GM19239 (cell line): ENCODE measurements at places on chromosomes 12 and 14.

DNA sequence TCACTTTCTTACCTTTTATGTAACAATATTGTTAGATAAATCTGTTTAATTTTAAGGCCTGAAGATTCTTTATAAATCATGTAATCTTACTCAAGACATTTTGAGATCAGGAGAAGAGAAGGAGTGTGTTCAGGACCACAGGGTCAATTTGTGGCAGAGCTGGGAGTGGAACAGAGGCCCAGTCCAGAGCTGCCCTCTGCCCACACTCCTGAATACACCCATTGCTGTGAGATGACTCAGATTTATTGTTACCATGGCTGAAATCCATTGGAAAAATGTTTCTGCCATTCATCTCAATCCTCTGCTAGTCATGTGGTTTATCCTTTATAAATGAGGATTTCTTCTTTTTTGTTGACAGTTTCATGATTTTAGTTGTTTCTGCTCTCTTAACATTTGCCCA, 100.5 kb upstream of the STXBP6 start:
- no peak for DNase-seq

- no peak for DNase-seq
Observed at GRCh38 chr14:66717561-66718140, 209.7 kb downstream of the GPHN start.

- DNase-seq: peak; percentile 2
Observed at GRCh38 chr14:104895786-104896661, 28.7 kb upstream of the PLD4 start.

DNA sequence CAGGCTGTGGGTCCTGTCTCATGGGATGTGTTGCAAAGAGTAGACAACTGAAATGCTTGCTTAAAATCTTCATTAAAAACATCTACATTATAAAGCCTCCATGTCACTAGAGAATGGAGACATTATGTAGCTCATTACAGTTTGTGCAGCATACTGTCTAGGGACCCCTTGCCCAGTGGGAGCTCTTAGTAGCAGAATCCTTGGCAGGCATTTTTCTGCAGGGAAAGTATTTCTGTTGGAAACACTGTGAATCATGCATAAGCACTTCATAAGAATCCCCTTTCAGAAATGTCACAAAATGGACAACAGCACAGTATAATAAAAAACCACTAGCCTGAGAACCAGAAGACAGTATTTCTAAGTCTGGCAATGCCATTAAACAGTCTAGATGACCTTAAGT, 174.3 kb downstream of the MGAT4C start:
- no peak for DNase-seq

- no peak for DNase-seq
Observed at GRCh38 chr12:32501835-32502333, 102.5 kb downstream of the FGD4 start.

DNA sequence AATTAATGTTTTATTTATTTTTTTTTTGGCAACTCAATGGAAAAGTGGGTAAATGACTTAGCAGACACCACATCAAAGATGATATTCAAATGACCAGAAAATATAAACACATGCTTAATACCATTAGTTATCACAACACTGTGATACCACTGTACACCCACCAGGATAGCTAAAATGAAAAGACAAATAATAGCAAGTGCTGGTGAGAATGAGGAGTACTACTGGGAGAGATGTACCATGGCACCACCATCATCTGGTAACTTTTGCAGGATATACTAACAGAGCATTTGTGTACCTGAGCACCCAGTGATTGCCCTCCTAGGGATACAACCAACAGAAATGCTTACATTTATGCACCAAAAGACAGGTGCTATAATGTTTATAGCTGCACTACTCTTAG, 21.9 kb downstream of the TRIM9 start:
- no peak for DNase-seq

DNA sequence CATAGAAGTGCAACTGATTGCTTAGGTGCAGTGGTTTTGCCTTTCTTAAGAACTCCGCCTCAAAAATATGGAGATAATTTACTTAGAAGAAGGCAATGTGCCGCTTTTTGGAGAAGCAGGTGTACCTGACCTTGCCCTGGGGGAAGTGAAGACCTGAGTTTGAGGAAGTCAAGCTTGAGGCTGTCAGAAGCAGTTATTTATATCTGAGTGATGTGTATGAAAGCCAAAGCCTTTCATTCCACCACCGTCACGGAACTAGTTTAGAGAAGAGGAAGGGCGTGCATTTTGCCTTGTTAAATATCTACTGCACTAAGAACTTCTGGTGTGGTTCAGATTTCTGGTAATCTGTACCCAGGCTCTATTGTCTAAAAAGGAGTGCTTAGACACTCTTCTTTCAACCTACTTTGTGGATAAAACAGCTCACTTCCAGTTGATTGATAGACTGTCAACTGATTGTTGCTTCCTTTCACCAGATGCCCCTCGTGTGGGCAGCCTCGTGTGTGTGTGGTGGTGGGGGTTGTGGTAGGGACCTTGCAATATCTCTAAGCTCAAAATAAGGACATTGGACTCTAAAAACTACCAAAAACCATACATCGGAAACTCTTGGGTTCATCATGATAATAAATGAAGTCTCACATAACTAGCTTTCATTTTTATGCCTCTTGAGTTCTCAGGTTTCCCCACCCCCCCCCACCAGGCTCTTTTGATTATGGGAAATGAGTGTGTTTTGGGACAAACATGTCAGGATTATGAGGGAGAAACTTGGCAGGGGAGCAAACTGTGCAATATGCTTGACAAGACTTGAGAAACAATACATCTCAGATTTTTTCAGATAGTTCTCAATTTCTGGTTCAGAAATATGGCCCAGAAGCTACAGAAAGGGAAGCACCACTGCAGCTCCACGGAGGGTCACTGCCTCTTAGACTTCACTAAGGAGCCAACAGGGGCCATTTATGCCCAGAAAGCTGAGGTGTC, 78.6 kb downstream of the ARF6 start:
- no peak for DNase-seq

DNA sequence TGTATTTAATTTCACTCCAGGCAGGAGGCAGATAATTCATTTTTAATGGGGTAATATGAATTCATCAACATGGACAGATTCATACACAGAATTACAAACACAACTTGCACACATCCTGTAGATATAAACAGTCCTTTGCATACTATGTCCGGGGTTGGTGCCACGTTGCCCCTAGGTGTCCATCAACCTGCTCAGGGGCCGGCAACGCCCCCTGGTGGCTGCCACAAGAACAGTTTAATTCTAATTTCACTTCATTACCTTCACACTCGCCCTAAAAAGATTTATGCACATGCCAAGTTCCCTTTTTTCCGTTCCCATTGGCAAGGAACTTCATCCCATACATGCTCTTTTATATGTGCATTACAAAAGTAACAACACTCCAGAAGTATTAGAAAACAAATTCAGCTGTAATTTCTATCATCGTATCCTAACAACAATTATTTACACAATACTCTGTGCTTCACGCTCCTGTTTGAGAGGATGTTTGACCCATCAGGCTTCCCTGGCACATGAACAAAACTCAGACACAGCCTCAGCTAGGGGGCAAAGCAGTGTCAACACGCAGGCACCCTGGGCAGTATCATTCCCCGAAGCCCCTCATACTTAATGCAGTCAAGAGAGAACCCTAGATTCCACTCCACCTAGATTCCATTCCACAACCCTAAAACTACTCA, 15.5 kb downstream of the MANSC1 start:
- DNase-seq: peak; percentile 56

- DNase-seq: no peak
Observed at GRCh38 chr12:19206493-19207077, 77.1 kb downstream of the PLEKHA5 start.

DNA sequence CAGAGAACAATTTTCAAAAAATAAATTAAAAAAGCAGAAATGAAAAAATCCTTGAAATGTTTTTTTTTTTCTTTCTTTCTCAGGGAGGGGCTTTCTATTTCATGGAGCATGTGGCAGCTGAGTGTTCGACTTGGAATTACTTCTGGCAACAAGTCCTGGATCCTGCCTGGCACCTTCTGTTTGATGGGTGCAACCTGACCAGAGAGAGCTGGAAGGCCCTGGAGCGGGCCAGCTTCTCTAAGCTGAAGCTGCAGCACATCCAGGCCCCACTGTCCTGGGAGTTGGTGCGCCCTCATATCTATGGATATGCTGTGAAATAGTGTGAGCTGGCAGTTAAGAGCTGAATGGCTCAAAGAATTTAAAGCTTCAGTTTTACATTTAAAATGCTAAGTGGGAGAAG, 22.5 kb upstream of the HIGD1C start:
- DNase-seq: no peak

- no peak for DNase-seq
Observed at GRCh38 chr14:65433157-65433556, 20.6 kb downstream of the FUT8 start.

DNA sequence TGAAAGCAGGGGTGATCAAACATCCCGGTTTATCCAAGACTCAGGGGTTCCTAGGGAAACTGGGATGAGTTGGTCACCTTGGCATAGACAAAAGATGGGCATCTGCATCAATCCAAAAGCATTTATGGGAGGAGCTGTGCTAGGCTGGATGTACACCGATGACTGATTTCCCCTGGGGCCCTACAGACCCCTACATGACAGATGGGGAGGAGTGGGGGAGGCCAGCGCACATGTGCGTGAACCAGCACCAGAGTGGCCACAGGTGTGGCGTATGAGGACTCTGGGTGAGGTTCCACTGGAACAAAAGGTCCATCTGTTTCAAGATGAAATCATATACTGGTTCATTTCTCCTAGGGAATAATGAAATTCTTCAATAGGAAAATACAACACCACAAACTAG, 210.4 kb downstream of the ITPR2 start:
- no peak for DNase-seq

DNA sequence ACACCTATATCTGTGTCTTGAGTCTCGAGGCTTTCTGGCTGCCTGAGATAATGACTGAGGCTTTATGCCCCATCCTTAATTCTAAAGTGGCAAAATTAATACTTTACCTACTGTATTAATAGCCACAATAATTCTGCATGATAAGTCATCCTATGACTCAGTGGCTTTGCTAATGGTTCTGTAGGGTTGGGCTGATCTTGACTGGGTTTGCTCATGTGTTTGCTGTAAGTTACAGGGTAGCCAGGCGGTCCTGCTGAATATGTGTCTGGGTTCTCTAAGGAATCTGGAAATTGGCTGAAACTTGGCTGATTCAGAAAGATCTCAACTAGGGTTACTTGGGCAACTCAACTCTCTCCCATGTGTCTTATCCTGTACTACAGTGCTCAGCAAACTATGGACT, 21.7 kb downstream of the MGST1 start:
- no peak for DNase-seq

DNA sequence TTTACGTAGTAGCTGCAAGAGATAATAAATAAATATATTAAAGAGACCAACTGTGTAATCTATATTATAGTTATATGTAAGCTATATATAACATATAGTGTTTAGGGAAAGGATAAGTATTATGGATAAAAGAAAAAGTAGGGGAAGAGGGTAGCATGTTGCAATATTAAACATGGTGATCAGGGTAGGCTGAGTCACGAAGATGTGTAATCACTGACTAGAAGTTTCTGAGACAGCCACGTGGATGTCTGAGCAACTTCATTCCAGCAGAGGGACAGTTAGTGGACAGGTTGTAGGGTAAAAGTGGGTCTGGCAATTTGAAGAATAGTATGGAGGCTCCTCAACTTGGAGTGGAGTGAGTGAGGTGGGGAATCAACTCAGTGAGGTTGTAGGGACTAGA, 109.7 kb downstream of the ANO4 start:
- DNase-seq: no peak

- no peak for DNase-seq
Observed at GRCh38 chr14:54599966-54600716, 33.2 kb downstream of the SAMD4A start.

GRCh38 chr14:73342670-73343069, 105.4 kb downstream of the PAPLN start:
- DNase-seq: no peak

DNA sequence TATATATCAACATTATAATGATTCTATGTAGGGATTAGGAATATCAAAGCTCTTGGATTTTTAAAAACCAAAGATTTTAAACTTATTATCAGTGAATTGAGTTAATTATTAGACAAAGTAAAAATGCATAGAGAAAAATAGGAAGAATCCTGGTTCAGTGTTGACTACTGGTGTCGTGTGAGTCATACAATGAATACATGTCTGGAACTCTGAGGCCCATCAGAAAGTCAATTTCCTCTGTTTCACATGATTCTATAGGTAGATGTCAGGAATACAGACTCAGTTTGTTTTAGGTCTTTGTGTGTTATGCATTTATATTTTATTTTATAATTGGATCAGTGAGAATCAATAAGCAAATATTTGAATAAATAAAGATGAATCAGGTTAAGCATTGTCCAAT, 84.5 kb upstream of the RTL1 start:
- DNase-seq: no peak

GRCh38 chr12:92912052-92912451, 17.0 kb downstream of the EEA1 start:
- DNase-seq: no peak

GRCh38 chr14:75456997-75457335, 29.1 kb downstream of the JDP2 start:
- no peak for DNase-seq

DNA sequence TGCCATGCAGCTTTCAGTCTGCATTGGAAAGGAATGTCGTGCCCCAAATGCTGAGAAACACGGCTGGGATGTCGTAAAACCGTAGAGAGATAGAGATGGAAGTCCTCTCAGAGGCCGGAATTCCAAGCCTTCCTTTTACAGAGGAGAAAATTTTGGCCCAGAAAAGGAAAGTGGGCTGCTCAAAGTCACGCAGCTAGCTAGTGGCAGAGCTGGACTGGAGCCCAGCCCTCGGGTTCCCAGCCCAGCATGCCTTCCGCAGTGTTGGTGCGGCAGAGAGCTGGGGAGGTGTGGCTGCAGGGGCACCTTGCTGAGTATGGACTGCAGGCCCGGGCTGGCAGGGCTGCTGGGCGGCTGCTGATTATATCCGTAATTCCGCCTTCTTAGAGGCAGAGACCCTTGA, 50.3 kb downstream of the KCNA1 start:
- DNase-seq: no peak

DNA sequence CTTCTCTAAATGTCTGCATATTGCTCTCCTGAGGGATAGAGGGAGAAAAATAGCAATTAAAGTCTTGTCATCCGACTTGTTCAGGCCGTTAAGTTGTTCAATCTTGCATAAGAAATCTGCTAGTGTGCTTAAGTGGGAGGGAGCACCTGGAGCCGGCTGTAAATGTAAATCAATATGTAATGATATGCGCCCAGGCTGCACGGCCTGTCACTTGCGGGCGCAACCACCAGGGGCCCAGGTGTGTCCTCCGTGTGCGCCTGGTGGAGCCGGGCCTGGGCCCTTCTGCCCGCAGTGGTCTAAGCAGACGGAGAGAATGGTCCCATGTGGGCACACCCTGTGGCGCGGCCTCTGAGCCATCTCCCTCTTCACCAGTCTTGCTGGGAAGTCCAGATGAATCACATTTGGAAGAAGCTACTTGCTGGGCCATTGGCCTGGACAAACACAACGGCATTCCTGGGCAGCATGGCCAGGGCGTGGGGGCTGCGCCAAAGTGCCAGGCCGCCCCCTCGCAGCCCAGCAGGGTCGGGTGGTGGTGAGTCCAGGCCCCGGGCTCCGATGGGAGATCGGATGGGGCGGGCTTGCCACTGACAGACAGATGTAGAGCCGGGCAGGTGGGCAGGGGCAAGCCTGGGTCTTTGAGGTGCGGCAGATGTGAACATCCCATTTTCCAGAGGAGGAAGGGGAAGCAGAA, 193.3 kb upstream of the C14orf180 start:
- DNase-seq: no peak
